Epithelial cell of prostate (primary cell): ENCODE measurements at places on chromosomes 11 and 22.

- DNase-seq: no peak
These were observed 45.1 kb upstream of the FAM181B start for GRCh38 chr11:82778776-82779175.

DNA sequence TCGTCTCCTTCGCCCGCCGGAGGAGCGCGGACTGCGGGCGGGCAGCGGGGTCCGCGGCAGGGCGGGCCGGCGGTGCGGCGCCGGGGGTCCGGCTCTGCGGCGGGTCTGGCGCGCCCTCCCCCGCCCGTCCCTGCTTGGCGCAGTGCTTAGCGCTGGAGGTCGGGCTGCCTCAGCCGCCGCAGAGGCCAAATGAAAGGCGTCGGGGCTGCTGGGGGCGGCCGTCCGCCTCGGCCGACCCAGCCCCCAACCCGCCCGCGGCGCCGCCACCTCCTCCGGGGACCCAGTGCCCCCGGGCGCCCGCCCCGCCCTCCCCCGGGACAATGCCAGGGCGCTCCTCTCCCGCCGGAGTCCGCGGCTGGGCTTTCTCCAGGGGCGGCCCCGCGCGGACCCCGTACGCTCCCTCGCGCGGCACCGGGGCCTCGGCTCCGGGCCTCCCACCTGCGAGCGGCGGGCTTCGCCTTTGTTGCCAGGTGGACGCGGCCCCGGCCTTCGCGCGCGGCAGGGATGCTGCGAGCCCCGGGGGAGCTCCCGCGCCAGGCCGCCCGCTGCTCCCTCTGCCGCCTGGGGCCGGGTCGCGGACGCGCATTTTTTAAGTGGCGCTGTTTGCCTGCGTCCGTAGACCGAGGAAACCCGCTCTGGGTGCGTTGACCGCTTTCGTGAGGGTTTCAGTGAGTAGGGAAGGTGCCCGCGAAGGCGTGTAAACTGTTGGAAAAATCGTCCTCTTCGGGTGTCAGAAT lies 583 bp downstream of the APLP2 start:
- DNase-seq: no peak

DNA sequence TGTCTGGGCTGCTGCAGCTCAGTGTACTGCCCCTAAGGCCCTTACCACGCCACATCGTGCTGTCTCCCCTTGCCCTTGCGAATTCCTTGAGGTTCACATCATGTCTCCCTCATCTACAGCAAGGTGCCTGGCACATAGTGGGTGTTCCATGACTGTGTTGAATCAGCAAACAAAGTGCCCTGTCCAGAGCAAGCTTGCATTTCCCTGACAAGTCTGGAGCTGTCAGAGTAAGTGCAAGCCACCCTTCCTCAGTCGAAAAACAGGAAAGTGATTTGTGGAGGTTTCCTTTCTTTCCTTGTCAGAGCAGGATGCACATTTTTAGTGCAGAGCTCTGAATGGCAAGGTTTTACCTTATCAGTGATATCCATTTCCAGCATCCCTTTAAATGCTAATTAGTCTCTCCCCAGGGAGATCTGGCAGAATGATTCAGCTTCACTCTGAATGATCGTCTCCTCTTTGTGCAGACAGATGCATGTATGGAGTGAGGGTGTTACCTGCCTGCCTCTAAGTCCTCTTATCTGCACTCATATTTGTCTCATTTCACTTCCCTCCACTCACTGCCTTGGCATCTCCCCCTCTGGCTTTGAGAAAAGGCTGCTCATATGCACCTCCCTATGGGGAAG lies 331.2 kb downstream of the TMEM135 start:
- DNase-seq: peak; percentile 27

GRCh38 chr22:39090426-39091064 lies 6.5 kb upstream of the APOBEC3H start:
- peak; percentile 70 for DNase-seq

DNA sequence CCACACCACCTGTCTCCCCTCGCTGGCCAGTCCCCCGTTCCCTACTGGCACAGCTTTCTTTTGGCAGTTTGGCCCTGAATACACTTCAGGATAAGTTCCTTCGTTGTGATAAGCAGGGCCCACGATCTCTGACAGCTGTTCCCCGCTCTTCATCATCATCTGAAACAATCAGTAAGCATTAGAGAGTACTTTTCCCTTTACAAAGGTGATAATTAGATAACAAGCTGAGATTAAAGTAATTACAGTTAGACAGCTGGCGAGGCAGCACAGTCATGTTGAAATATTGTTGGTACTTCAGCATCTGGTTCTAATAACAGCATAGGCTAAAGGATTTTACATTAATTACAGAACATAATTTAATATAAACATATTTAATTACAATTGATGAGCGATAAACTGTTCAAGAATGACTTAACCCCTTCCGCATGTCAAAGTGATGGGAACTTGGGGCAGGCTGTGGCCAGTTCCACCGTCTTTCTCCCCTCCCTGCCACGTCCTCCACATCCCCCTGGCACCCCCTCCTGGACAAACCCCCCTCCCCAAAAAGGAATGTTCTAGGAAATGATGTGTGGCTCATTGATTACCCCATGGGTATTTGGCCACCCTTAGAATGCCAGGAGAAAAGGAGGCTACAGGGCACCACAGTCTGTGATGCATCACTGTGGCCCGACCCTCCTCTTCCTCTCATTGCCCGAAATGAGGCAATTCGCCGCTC lies 134.9 kb downstream of the RCN1 start:
- DNase-seq: no peak

GRCh38 chr22:45242778-45243191 lies 2.1 kb upstream of the KIAA0930 start:
- DNase-seq: no peak

DNA sequence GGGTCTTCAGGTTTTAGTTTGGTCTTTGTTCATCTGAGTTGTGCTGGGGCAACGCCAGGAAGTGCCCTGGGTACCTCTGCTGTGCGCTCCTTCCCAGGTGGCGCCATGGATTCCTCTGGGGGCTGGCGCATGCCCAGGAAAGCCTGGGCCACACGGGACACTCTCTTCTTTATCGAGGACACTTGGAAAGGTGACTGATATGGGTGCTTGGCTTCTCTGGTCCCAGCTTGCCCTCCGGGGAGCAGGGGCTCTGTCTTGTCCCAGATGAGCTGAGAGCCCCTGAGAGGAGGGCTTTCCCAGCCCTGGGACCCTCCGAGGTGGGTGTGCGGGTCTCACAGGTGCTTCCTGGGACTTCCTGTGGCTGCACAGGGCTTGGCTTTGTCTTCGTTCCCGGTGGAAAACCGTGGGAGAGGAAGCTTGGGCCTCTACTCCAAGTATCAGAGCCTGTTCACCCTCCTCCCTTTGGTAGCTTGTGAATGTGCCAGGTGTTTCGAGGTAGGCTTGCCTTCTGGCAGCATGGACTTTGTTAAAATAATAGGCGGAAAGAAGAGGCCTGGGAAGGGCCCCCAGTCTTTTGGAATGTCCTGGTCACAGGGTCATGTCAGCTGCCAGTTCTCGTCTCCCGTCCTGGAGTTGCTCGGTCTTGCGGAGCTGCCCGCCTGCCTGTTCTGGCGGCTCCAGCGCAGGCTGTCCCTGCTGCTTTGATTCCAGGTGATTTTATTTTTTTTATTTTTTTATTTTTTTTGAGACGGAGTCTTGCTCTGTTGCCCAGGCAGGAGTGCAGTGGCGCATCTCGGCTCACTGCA lies 10.1 kb upstream of the NEAT1 start:
- no peak for DNase-seq

DNA sequence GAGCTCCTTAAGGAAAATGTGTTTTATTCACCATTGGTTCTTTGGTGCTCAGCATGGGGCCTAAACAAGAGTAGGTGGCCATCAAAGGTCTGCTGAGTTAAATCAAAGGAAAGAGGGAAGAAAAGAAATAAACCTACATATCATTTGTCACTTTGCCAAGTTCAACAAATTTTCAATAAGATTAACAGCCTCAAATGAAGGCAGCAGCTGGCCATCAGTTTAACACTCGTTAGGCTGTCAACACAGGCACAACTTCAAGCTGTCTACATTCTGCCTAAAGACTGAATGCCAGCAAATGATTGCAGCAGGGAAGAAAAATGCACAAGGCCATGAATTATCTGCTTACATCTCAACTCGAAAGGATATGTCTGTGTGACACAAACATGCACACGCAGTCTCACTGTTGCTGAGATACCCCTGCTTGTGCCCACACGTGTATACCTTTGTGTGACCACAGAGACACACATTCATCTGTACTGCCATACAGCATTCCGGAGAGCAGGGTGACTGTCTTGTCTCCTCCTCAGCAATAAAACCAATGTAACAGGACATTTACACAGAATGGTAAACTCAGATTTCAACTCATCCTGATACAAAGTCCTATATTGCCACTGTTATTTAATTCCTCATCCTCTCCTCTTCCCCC lies 40.1 kb downstream of the TRIM66 start:
- DNase-seq: no peak

DNA sequence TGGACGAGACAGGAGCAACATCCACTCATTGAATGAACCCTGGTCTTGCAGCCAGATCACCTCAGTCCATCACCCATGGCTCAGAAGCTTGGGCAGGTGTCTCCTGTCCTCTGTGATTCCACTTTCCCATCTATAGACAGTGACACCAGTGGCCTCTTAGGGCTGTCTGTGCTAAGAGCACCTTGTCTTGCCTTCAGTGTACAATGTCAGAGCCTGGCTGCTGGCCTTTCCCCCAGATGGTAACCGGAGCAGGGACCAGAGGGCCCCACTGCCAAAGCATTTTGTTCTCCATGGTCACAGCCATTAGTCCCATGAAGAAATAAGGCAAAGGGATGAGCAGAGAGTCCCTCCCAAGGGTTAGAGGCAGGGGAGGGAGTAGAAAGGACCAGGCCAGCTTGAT lies 35.4 kb downstream of the PKNOX2 start:
- DNase-seq: no peak

DNA sequence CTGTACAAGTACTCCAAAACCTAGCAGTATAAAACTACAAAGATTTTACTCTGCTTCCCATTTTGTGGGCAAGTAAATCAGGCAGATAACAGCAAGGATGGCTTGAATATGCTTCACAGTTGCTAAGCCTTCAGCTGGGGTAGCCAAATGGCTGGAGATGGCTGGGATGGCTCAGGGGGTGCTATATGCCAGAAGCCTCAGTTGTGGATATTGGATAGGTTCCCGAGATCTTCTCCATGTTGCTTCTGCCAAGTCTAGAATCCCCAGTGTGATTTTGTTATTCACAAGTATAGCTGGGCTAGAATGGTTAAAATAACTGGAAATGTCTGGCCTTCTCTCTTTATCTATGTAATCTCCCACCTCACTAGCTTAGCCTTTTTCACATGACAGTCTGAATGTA lies 472.3 kb upstream of the ARHGAP42 start:
- DNase-seq: no peak

DNA sequence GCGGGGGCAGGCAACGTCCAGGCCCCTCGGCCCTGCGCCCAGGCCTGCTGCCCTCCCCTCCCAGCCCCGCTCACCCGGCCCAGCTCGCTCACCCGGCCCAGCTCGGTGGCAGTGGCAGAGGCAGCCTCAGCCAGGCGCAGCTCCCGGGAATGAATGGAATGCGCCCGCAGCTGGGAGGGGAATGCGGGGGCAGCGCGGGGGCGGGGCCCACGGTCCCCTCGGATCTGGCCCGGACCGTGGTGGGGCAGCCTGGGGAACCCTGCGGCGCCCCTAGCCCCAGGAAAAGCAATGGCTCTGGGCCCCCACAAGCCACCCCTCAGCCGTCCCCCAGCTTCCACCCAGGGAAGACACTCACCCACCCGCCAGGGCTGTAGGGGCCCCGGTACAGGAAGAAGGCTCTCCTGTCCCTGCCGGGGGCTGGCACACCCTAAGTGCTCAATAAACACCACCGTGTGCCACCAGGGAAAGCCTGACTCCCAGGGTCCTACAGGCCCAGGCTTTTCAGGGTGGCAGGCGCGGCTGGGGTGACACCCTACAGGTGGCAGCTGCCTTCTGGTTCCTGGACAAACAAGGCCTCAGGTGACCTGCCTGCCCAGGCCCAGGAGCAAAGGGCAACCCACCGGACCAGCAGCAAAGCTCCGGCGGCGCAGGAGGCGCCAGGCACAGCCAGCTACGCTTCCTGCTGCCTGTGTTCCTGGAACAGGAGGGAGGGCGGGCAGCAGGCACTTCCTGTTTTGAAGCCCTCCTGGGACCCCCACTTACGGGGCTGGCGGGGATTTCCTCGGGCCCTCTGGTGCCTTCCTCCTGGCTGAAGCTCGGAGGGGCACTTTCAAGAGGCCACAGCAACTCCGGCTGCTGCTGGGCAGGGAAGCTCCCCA lies 13.8 kb downstream of the PLXNB2 start:
- DNase-seq: no peak

DNA sequence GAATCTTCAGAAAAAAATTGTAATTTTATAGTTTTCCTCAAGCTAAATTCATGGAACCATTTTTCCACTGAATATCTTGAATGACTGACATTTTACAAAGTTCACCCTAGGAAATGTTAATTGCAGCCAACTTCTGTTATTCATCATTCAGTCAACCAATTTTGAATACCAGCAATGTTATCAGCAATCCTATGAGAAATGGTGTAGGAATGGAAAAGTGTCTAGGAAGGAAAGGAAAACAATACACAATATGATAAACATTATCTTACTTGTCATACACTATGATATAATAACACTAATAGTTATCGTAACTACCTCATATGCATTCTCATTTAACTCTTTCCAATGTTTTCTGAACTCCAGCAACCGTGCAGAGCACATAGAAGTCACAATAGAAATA lies 790.5 kb upstream of the LRRC4C start:
- DNase-seq: no peak

GRCh38 chr22:41022470-41023298 lies 69.7 kb upstream of the EP300 start:
- no peak for DNase-seq

- DNase-seq: no peak
These were observed 159.9 kb downstream of the FBXO7 start for GRCh38 chr22:32634421-32634981.

- no peak for DNase-seq
These were observed 74.4 kb upstream of the PPARA start for GRCh38 chr22:46075764-46076531.

DNA sequence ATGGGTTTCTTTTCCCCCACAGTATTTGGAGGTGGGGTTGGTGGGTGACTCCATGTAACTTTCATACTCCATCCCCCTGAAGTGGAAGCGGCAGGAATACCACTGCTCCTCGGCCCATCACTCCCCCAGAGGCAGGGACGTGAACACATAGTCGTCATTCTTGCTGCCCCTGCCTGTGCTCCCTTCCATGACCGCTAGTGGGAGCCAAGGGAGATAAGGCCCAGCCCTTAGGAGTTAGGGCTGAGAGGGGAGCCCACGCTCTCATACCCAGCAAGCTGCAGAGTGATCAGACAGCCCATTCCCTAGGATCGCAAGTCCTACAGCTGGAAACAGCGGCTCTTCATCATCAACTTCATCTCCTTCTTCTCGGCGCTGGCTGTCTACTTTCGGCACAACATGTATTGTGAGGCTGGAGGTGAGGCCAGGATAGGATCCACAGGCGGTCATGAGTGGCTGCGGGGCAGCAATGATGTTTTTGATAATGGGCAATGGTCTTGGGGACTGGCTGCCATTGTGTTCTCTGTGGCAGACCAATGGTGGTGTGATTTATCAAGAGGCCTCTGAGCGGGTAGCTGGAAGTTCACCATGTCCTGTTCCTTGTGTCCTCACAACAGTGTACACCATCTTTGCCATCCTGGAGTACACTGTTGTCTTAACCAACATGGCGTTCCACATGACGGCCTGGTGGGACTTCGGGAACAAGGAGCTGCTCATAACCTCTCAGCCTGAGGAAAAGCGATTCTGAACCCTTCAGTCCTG lies 15.9 kb downstream of the RHOG start:
- no peak for DNase-seq

- no peak for DNase-seq
These were observed 53.7 kb downstream of the CD6 start for GRCh38 chr11:61024938-61025820.

GRCh38 chr22:31625257-31625640 lies 36.8 kb downstream of the PISD start:
- no peak for DNase-seq
